ENCODE measurements at places on chromosomes 1 and 21. TPM values are rescaled to one million over a fixed set of nuclear protein-coding genes. Genes with fewer than 3 reads are reported as not detected.

The OR2W3 gene
- total RNA-seq, result not detected

The WDR77 gene
- 20.7 TPM for total RNA-seq

The TMCO1 gene
- 29.7 TPM for total RNA-seq

The HSPB7 gene
- total RNA-seq, result 1.1 TPM

The FCGR1A gene
- not detected for total RNA-seq

The GJA5 gene
- total RNA-seq, result 0.70 TPM

The CDK18 gene
- total RNA-seq, result 98.0 TPM

The ATF6 gene
- 15.5 TPM for total RNA-seq

The SLC5A3 gene
- total RNA-seq, result 19.0 TPM

The ZNF593 gene
- total RNA-seq, result 17.3 TPM

The RNF207 gene
- total RNA-seq, result 153 TPM

The IQGAP3 gene
- 5.4 TPM for total RNA-seq

The RXFP4 gene
- total RNA-seq, result not detected

The FMO2 gene
- 1.4 TPM for total RNA-seq

The IFI6 gene
- 19.1 TPM for total RNA-seq

The PDE9A gene
- 448 TPM for total RNA-seq

The ANGPTL1 gene
- total RNA-seq, result 17.0 TPM

The VSIG8 gene
- not detected for total RNA-seq
